ENCODE measurements at places on chromosomes 4 and X. TPM values are rescaled to one million over a fixed set of nuclear protein-coding genes. Genes with fewer than 3 reads are reported as not detected.

Gene SLC4A4
- 2.0 TPM for total RNA-seq

Gene SSX3
- total RNA-seq = not detected

Gene ATP2B3
- total RNA-seq = under 0.01 TPM

Gene SPANXA1
- total RNA-seq = not detected

Gene UGT2A1
- total RNA-seq = not detected

Gene JAKMIP1
- not detected for total RNA-seq

Gene ARHGAP36
- not detected for total RNA-seq

Gene GPR34
- total RNA-seq = not detected

Gene CLDN2
- not detected for total RNA-seq

Gene CLGN
- 29.0 TPM for total RNA-seq

Gene CYTL1
- 0.12 TPM for total RNA-seq

Gene GPRASP1
- total RNA-seq = 8.6 TPM

Gene ENPP6
- total RNA-seq = not detected

Gene EVC2
- 10.0 TPM for total RNA-seq

Gene NKX6-1
- 0.11 TPM for total RNA-seq

Gene MAB21L2
- 0.12 TPM for total RNA-seq

Gene NLGN3
- total RNA-seq = 0.12 TPM

Gene ADAMTS3
- total RNA-seq = 3.6 TPM

Gene MAGEA11
- not detected for total RNA-seq

Gene FGF13
- 1.7 TPM for total RNA-seq

Gene MAGEB2
- total RNA-seq = not detected

Gene OPRPN
- total RNA-seq = not detected

Gene GEMIN8
- 18.0 TPM for total RNA-seq

Gene RBMXL3
- not detected for total RNA-seq

Gene FGFR3
- 0.25 TPM for total RNA-seq

Gene PRR32
- not detected for total RNA-seq

Gene MUC7
- not detected for total RNA-seq

Gene GUCY1B1
- 4.4 TPM for total RNA-seq

Gene NKRF
- total RNA-seq = 4.2 TPM

Gene SMIM10
- 5.9 TPM for total RNA-seq

Gene HTN3
- not detected for total RNA-seq

Gene GAGE12J
- total RNA-seq = not detected

Gene CTAG1B
- not detected for total RNA-seq

Gene NSUN7
- 1.1 TPM for total RNA-seq

Gene HTRA3
- 0.55 TPM for total RNA-seq

Gene UNC5C
- under 0.01 TPM for total RNA-seq

Gene ETDA
- not detected for total RNA-seq

Gene SPATA4
- 0.37 TPM for total RNA-seq

Gene IQSEC2
- total RNA-seq = 5.1 TPM

Gene SLC2A9
- total RNA-seq = 1.4 TPM

Gene CSAG3
- not detected for total RNA-seq

Gene TMEM154
- total RNA-seq = 15.4 TPM

Gene GPRASP2
- 42.2 TPM for total RNA-seq

Gene ADH4
- not detected for total RNA-seq

Data from uterine smooth muscle cell (primary cell).